ENCODE measurements at places on chromosomes 12 and 14. TPM values are rescaled to one million over a fixed set of nuclear protein-coding genes. Genes with fewer than 3 reads are reported as not detected.

GRCh38 chr12:120346681-120347080 is 19.1 kb upstream of the PLA2G1B start:
- H3K27ac ChIP-seq = no peak overlapping the region
- no peak for DNase-seq
- H3K4me3 ChIP-seq = no peak overlapping the region
- H3K4me1 ChIP-seq = no peaks in the 10 kb centered on the region
- H3K27me3 ChIP-seq = no peaks in the 10 kb centered on the region
- H3K36me3 ChIP-seq = no peaks in the 10 kb centered on the region

- H3K4me1 ChIP-seq = no peaks in the 10 kb centered on the region
- DNase-seq = no peak
- no peaks in the 10 kb centered on the region for H3K36me3 ChIP-seq
- H3K27me3 ChIP-seq = no peaks in the 10 kb centered on the region
- H3K4me3 ChIP-seq = no peak overlapping the region
These were observed 62.1 kb upstream of the MAP1LC3B2 start for GRCh38 chr12:116497051-116497591.

UBE2N gene
- total RNA-seq = 77.4 TPM

EXOC3L4 gene
- total RNA-seq = not detected

RASSF8 gene
- 0.64 TPM for total RNA-seq

DNA sequence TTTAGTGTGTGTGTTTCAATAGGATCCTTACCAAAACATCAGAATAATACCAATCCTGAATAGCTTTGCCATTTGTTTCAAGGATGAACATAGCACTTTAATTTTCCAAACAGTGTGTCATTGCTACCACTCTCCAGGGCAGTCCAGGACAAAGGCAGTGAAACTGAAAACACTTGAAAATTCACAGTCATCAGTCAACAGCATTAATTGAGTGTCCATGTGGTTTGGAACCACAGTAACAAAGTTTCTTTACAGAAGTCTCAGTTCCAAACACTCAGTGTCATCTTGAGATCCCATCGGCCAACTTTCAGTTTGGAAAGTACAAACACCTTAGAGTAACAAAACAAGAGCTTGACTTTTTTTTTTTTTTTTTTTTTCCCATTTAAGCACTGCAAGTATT is 228.4 kb upstream of the SOX5 start:
- H3K27ac ChIP-seq = no peak overlapping the region
- H3K36me3 ChIP-seq = no peaks in the 10 kb centered on the region
- no peak overlapping the region for H3K4me3 ChIP-seq
- H3K4me1 ChIP-seq = no peaks in the 10 kb centered on the region
- H3K27me3 ChIP-seq = no peaks in the 10 kb centered on the region

HPD gene
- not detected for total RNA-seq

KRT6C gene
- not detected for total RNA-seq

GRCh38 chr12:62976110-62976662 is 41.2 kb upstream of the PPM1H start:
- H3K4me3 ChIP-seq = no peak overlapping the region
- DNase-seq = no peak
- no peak overlapping the region for H3K27ac ChIP-seq
- no peaks in the 10 kb centered on the region for H3K36me3 ChIP-seq

- no peak overlapping the region for H3K27ac ChIP-seq
- H3K36me3 ChIP-seq = no peaks in the 10 kb centered on the region
- H3K27me3 ChIP-seq = no peaks in the 10 kb centered on the region
- no peak for DNase-seq
These were observed 63.4 kb upstream of the FBRSL1 start for GRCh38 chr12:132426349-132427173.

PTPRQ gene
- total RNA-seq = not detected

ZBTB42 gene
- total RNA-seq = 11.3 TPM

GRCh38 chr14:61212546-61212945 is 68.6 kb downstream of the TMEM30B start:
- no peak overlapping the region for H3K27ac ChIP-seq
- no peak overlapping the region for H3K4me3 ChIP-seq
- no peaks in the 10 kb centered on the region for H3K27me3 ChIP-seq
- no peaks in the 10 kb centered on the region for H3K36me3 ChIP-seq
- no peak for DNase-seq

GRCh38 chr14:67269298-67270060 is 28.2 kb downstream of the PALS1 start:
- H3K36me3 ChIP-seq = no peaks in the 10 kb centered on the region
- H3K27ac ChIP-seq = no peak overlapping the region
- H3K4me1 ChIP-seq = no peaks in the 10 kb centered on the region
- no peak for DNase-seq
- no peak overlapping the region for H3K4me3 ChIP-seq
- no peaks in the 10 kb centered on the region for H3K27me3 ChIP-seq

DNA sequence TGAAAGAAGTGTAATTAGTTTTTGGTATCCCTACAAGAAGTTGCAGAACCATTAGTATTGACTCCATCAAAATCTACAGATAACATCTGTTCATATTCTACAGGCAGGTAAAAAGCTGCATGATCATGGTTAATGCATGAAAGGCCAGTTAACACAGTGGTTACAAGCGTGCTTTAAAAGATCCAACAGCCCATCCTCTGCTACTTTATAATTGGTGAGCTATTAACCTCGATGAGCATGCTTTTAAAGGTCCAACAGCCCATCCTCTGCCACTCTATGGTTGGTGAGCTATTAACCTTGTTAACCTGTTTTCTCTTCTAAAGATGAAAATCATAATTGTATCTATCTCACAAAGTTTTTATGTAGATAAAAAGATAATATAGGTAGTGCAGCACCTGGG is 289.3 kb downstream of the DUSP6 start:
- H3K4me1 ChIP-seq = no peaks in the 10 kb centered on the region
- H3K36me3 ChIP-seq = no peaks in the 10 kb centered on the region
- H3K27ac ChIP-seq = no peak overlapping the region
- no peak overlapping the region for H3K4me3 ChIP-seq
- DNase-seq = no peak
- no peaks in the 10 kb centered on the region for H3K27me3 ChIP-seq

All from naive thymus-derived CD4-positive, alpha-beta T cell (primary cell).